ENCODE measurements at places on chromosomes 6 and 20.

- no peak for DNase-seq
Measured at GRCh38 chr6:142569676-142570075, 267.9 kb downstream of the ADGRG6 start.

- no peak for DNase-seq
Measured at GRCh38 chr6:137853569-137854213, 13.4 kb upstream of the TNFAIP3 start.

- DNase-seq: no peak
Measured at GRCh38 chr6:30158475-30159040, 2.5 kb downstream of the TRIM10 start.

GRCh38 chr6:119552021-119552420, 202.5 kb upstream of the MAN1A1 start:
- no peak for DNase-seq

- DNase-seq: no peak
Measured at GRCh38 chr20:34720266-34720665, 16.1 kb downstream of the TP53INP2 start.
